NCI-H1930 (cell line): ENCODE measurements at places on chromosomes 2 and 18.

DNA sequence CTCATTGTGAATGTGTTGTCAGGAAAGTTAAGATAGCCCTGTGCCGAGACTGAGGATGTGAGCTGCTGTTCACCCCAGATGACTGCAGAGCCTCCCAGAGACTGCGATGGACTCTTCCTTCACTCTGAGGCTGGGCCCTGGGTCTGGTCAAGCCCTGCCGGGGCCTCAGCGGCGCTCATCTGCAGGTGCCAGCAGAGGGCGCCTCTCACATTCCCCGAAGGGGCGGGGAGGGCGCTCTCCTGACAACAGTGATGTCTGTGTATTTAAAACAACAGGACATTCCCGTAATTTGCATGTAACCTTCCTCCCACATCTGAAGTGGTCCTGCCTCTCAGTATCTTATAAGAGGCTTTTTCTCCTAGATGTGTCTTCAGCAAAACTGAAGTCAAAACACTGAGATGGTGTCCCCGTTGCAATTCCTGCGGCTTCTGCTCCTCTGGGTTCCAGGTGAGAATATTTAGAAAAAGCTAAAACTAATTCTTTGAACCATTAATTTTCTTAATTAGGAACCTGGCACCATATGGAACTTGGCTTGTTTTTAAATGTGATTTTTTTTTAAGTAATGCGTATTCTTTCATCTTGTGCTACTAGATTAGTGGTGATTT is 1377.9 kb downstream of the RPIA start:
- DNase-seq = peak; percentile 29

GRCh38 chr18:60639836-60640235 is 267.3 kb upstream of the MC4R start:
- DNase-seq = no peak

DNA sequence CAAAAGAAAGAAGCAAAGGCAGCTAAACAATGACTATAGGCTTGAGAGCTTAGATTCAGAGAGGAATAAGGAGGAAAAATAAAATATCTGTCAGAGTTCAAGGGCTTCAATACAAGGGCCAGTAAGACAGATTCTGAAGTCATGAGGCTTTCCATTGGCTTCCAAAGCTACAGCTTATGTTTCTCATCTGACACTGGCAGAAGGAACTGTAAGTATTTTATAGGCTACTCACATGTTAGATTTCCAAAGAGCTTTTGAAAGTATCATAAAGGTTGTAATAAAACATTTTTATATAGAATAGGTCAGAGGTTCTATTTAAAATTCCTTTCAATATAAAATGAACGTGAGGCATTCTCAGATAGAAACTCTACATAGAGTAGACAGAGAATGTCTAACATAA is 746.6 kb upstream of the NXPH2 start:
- DNase-seq = no peak

DNA sequence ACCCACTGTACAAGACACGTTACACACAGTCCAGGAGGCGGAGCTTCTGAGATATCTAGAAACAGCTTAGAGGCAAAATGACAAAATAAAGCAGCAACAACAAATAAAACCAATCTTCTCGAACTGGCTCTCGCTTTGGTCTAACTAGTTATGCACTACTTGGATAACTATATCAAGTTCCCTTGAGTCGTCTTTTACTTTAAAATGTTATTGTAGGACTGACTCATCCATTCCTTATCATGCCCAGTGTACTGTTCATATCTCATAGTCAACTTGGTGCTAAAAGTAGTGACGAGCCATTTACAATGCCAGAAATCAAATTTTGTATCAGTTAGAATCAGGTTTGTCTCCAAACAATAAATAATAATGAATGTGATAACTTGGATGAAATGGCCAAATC is 102.5 kb upstream of the SLC35G4 start:
- no peak for DNase-seq

- DNase-seq = no peak
Observed at GRCh38 chr2:28347193-28347592, 45.5 kb upstream of the FOSL2 start.

- DNase-seq = no peak
Observed at GRCh38 chr2:203427061-203427460, 98.9 kb downstream of the ABI2 start.

- no peak for DNase-seq
Observed at GRCh38 chr2:231923010-231923344, 3.2 kb downstream of the NPPC start.

DNA sequence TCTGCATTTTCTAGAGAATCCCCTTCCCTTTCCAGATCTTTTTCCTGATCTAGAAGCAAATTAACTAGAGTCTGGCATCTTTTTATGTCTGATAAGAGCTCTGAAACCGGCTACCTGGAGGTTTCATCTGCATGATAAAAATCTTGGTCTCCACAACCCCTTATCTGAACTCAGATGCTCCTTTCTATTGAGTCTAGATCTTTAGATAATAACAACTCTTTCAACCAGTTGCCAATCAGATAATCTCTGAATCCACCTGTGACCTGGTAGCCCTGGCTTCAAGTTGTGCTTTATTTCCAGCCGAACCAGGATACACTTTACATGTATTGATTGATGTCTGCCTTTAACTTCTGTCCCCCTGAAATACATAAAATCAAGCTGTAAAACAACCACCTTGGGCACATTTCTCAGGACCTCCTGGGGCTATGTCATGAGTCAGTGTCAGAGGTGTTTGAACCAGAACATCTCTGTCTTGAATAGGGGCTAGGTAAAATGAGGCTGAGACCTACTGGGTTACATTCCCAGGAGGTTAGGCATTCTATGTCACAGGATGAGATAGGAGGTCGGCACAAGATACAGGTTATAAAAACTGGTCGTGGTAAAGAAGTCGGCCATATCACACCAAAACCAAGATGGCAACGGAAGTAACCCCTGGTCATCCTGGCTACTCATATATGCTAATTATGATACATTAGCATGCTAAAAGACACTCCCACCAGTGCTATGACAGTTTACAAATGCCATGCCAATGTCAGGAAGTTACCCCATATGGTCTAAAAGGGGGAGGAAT is 20.8 kb downstream of the RALBP1 start:
- no peak for DNase-seq

GRCh38 chr2:230140667-230141066 is 71.9 kb upstream of the SLC16A14 start:
- no peak for DNase-seq

- peak; percentile 19 for DNase-seq
Observed at GRCh38 chr2:101152272-101153076, 1.3 kb upstream of the TBC1D8 start.

GRCh38 chr18:3079653-3080052 is 66.7 kb upstream of the LPIN2 start:
- no peak for DNase-seq

DNA sequence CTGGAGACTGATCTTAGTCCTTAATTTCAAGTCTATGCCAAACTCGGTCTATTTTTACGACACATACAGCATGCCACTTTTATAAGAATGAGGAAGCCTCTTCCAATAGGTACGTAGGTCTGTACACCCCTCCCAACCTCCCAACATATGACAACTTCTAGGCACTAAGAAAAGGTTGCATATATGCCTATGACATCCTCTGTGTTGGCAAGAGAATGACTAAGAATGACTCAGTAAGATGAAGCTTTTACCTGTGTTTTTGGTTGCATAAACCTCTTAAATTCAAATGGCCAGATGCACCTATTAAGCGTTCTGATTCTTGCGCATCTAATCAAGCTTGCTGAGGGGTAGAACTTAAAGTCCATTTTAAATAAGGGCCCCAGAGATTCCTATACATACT is 586.4 kb upstream of the ZEB2 start:
- DNase-seq = no peak

- no peak for DNase-seq
Observed at GRCh38 chr18:13603304-13604019, 122.9 kb downstream of the FAM210A start.

GRCh38 chr2:239252801-239253200 is 148.0 kb downstream of the HDAC4 start:
- DNase-seq = no peak

- DNase-seq = no peak
Observed at GRCh38 chr2:218003281-218003944, 618 bp upstream of the TNS1 start.

DNA sequence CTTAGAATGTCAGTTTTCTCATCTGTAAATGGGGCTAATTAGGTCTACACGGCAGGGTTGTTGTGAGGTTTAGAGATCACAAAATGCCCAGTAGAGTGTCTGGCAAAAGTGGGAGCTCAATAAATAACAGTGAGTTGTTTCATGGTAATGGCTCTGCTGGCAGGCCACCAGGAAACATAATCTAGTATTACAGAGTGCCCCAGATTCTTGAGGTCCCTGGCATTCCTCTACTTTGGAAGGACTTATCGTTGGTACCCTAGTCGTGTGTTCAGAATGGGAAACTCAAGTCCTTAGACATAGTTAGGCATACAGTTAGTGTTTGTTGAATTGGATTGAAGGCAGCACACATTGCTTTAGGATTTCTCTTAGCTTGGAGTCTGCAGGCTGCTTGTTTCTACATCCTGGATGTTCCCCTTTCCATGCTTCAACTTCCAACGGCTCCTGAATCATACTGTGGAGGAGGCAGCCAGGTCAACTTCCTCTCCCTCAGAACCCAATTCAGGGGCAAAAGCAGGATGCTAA is 161.5 kb upstream of the FOSL2 start:
- DNase-seq = no peak

GRCh38 chr18:55096263-55096951 is 137.1 kb upstream of the CCDC68 start:
- DNase-seq = peak; percentile 48

- DNase-seq = no peak
Observed at GRCh38 chr2:152098496-152099366, at the start of gene CACNB4. Gene CACNB4 (minus strand): TSS chr2:152099044.

DNA sequence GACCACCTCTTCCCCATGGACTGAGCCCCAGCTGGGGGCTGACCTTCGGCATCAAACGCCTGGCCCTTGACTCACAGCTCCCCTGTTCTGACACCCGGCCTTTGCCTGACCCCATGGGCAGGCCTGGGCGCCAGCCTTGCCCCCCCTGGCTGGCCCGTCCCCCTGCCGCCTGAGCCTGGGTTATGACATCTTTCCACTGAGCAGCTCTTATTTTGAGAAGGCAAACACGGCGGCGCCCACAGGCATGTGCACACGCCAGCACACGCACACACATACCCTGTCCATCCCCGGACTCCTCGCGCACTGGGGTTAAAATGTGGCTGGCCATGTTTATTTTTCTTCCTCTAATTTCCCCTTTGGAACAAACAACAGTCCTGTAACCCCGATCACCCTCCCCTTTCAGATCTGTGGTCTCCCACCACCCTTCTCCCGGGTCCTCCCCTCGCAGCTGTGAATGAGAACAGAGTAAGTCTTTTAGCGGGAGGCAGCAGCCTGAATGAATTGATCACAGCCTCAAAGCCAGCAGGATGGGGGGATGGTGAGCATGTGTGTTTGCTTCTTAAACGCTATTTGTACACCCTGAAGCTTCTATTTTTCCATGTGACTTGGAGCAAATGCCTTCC is 11.8 kb upstream of the ATOH8 start:
- DNase-seq = no peak

GRCh38 chr18:63079114-63079513 is 240.5 kb downstream of the BCL2 start:
- DNase-seq = no peak

- DNase-seq = no peak
Observed at GRCh38 chr2:98826856-98827255, 95.9 kb upstream of the MGAT4A start.
